Bronchial epithelial cell (primary cell): ENCODE measurements at places on chromosomes 7 and 10. TPM values are rescaled to one million over a fixed set of nuclear protein-coding genes. Genes with fewer than 3 reads are reported as not detected.

- no peak for DNase-seq
These were observed 513.3 kb downstream of the MDFIC start for GRCh38 chr7:115435178-115435577.

DNA sequence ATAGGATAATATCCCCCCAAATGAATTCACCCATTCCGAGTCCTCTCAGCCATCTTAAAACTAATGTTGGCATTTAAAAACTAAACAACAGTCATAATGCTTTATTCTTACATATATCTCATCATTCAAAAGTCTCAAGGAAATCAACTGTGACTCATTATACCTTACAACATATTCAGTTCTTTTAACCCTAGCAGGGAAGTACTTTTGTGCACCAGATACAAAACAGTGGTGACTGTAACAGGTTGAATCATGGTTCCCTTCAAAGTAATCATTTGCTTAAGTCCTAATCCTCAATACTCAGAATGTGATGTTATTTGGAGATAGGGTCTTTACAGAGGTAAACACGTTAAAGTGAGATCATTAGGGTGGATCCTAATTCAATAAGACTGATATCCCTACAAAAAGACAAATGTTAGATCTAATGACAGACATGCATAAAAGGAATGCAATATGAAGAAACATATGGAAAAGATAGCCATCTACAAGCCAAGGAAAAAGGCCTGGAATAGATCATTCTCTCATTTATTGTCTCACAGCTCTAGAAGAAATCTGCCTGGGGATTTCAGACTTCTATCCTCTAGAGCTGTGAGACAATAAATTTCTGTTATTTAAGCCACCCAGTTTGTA, 42.3 kb downstream of the RELN start:
- DNase-seq: peak; percentile 61

- DNase-seq: no peak
These were observed 45.9 kb downstream of the SVIL start for GRCh38 chr10:29588629-29589421.

The WDFY4 gene
- under 0.01 TPM in 2 replicates for total RNA-seq

The SMKR1 gene
- total RNA-seq: 0.26 and 1.3 TPM in 2 replicates

The OPALIN gene
- total RNA-seq: not detected in 2 replicates

The IL6 gene
- total RNA-seq: 0.13 and 0.53 TPM in 2 replicates

- DNase-seq: no peak
These were observed 227.0 kb upstream of the AOAH start for GRCh38 chr7:36951257-36951697.

The SLC26A3 gene
- total RNA-seq: not detected in 2 replicates

The GATAD1 gene
- 14.3 and 16.3 TPM in 2 replicates for total RNA-seq

GRCh38 chr7:70416347-70416985, 715.5 kb upstream of the GALNT17 start:
- DNase-seq: no peak

The NPY4R2 gene
- total RNA-seq: not detected in 2 replicates

The ADCYAP1R1 gene
- total RNA-seq: not detected in 2 replicates

DNA sequence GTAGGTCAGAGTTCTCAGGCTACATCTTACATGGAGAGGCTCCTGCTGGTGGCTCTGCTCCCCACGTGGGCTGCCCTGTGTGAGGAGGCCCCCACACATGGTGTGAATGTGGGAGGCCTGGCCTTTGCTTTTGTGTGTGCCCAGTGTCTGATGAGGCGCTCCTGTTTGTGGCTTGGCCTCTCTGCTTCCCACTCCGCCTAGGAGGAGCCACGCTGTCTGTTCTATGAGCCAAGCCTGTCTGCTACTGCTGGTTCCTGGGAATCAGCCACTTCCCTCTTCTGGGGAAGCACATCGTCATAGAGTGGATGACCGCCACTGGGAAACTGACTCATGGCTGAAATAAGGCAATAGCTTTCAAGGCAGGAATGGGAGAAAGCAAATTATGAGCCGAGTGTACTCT, 87.1 kb downstream of the CYP26A1 start:
- DNase-seq: peak; percentile 49

The TMEM176A gene
- 0.79 TPM in 1 of 2 replicates, not detected in the other for total RNA-seq

The AKR1C4 gene
- total RNA-seq: not detected in 2 replicates

GRCh38 chr7:512146-512510, 7.5 kb downstream of the PDGFA start:
- no peak for DNase-seq

DNA sequence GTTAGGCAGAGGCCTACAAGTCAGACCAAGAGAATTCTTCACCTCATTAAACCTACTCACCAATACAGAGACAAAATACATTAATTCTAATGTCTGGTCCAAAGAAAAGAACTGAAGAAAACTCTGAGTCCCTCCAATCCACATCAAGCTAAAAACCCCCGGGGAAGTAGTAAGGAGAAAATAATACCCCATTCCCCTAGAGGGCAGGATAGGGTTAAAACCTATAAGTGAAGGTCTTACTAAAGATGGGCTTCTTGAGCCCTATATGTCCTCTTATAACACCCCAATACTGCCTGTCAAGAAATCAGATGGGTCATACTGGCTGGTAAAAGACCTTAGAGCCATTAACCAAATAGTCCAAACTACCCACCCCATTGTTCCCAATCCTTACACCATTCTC, 141.3 kb upstream of the TMEM106B start:
- no peak for DNase-seq

The ANXA8L1 gene
- 60.6 and 153 TPM in 2 replicates for total RNA-seq

DNA sequence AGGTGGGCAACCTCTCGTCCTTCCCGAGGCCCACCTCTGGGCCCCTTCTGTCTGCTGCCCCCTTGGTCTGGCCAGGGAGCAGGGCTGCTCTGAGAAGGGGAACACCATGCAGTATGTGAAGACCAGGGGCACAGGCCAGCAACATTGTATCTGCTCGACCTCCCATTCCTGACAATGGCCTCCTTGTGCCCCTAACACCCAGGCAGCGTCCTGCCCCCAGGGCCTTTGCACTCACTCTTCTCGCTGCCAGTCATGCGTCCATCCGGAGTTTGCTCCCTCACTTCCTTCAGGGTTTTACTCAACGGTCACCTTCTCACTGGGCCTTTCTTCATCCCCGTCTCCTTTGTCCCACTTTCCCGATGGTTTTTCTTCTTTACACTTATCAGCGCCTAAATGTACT, 232.9 kb upstream of the GRB10 start:
- no peak for DNase-seq

GRCh38 chr7:80921130-80921529, 2.3 kb upstream of the SEMA3C start:
- peak; percentile 90 for DNase-seq

The SPDYE3 gene
- total RNA-seq: not detected in 2 replicates

DNA sequence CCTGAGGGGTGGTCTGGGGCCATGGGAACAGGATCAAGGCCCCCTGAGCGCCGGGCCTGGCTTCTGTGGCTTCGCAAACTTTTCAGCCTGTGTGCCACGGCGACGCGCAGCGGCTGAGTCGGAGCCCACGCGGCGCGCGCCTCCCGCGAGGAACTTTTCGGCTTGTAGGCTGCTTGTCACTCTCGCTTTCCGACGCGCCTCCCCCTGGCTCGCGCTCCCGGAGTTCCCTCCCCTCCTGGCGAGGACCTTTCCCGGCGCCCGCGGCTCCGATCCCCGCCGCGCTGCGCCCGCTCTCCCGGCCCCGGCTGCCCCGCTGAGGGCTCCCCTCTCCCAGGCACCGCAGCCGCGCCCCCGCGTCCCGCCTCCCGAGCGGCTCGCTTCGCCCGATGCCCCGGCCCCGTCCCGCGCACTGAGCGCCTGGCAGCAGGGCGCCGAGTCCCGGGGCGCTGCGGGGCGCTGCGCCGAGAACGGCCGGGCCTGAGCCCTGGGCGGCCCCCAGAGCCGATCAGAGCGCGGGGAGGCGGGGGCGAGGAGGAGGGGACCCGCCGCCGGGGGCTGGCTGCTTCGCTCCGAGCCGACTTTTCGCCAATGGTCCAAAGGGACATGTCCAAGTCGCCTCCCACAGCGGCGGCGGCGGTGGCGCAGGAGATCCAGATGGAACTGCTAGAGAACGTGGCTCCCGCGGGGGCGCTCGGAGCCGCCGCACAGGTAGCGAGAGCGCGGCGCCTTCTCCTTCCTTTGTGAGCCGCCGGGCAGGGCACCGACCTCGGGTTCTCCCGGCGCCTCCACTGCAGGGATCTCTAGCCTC, at the start of gene CACNB2:
Gene CACNB2 (plus strand): TSS at position 276 of the 808 bp plus-strand sequence.
- DNase-seq: no peak

DNA sequence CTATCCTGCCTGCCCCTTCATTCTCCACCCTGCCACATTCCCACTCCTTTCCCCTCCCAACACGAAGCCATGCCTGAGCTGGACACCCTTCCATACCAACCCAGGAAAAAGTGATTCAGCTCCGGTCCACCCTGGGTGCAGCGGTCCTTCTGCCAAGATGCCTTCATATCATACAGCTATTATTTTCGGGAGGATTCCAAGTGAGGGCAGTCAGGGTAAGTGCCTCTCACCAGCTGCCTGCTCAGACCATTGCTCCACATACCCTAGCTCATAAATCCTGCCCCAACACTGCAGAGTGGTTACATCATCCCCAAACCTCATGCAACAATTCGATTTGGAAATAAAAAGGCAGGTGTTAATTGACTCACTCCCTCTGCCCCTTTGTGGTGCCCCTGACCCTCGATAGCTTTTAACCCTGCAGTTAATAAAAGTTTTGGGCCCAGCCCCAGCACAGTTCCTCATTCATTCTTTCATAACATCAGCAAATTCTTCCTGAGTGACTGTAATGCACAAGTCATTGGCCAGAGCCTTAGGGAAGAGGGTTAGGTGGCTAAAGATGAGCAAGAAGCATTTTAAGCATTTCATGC, 42.6 kb downstream of the ZNF503 start:
- DNase-seq: peak; percentile 89

DNA sequence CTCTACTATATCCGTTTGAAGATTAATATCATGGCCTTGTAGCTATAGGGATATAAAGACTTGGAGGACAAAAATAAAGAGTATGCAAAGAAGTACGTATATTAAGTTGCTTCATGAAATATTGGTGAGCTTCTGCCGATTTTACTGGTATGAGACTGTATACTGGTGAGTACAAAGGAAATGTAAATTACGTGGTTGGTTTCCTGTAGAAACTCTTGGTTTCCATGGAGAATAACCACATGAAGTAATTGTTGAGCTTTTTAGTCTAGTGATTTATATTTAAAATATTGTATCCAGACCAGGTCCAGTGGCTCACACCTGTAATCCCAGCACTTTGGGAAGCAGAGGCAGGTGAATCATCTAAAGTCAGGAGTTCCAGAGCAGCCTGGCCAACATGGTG, 32.2 kb upstream of the GLI3 start:
- no peak for DNase-seq

GRCh38 chr7:92798517-92799249, 37.7 kb downstream of the CDK6 start:
- no peak for DNase-seq
